GM23338 (cell line): ENCODE measurements at places on chromosomes 16 and 17. TPM values are rescaled to one million over a fixed set of nuclear protein-coding genes. Genes with fewer than 3 reads are reported as not detected.

GRCh38 chr17:27425991-27426390 is 30.3 kb upstream of the KSR1 start:
- DNase-seq = no peak
- H3K27ac ChIP-seq = no peak overlapping the region
- no peak overlapping the region for H3K4me3 ChIP-seq
- no peaks in the 10 kb centered on the region for H3K27me3 ChIP-seq
- no peaks in the 10 kb centered on the region for H3K36me3 ChIP-seq

DNA sequence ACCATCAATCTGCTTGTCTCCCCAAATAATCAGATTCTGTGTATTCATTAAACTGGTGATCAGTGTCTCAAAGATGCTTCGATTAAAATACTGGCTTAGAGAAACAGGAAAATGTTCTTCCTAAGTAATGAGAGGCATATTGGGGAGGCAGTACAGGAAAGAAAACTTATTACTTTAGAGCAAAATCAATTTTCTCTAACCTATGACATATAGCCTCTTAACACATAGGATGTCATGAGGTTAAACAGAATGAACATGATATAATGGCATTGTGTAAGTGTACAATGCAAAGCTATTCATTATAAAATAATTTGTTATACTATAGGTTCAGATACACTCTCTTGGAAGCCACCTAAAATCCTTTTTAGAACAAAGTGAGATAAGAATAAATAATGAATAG is 819.3 kb downstream of the KCNJ2 start:
- peaks cover 17% of the 10 kb centered on the region for H3K36me3 ChIP-seq
- no peak for DNase-seq
- peak overlapping the region; percentile 70; the same call in 1 of the 2 replicates for H3K27ac ChIP-seq

DNA sequence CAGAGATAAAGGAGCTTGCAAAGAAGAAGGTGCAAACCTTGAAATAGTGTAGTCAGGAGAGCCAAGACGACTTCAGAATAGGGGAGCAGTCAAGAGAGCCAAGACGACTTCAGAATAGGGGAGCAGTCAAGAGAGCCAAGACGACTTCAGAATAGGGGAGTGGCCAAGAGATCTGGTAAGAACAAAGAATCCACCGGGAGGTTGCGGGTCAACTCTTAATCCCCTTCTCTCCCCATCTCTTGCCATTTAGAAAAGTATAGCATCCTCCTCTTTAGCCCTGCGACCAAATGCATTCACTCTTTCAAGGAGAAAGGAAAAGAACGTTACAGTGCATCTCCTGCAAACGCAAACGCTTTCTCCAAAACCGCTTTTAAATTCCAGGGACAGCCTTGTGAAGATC is 713 bp downstream of the KNOP1 start:
- no peaks in the 10 kb centered on the region for H3K27me3 ChIP-seq
- peaks cover 20% of the 10 kb centered on the region for H3K36me3 ChIP-seq
- peaks cover 25% of the 10 kb centered on the region for H3K4me1 ChIP-seq
- peak overlapping the region; percentile 99 for H3K27ac ChIP-seq
- H3K4me3 ChIP-seq = peak overlapping the region; percentile 100

DNA sequence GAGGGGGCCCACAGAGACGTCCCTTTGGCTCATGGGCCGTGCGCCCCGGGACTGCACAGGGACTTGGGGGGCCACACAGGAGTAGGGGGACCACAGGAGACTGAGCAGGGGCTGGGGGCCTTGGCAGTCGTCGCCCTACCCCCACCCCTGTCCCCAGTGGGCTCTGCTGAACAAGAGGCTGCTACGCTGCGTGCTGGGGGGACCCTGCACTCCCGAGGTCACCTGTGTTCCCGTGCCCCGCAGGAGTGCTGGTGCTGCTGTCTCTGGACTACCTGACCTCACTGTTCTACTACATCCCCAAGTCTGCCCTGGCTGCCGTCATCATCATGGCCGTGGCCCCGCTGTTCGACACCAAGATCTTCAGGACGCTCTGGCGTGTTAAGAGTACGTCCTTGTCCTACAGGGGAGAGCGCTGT is 14.4 kb upstream of the RNF213 start:
- H3K27me3 ChIP-seq = no peaks in the 10 kb centered on the region
- DNase-seq = no peak
- no peaks in the 10 kb centered on the region; the same call in 1 of the 2 replicates for H3K36me3 ChIP-seq
- H3K27ac ChIP-seq = no peak overlapping the region
- no peak overlapping the region for H3K4me3 ChIP-seq

- peaks cover 9% of the 10 kb centered on the region; the same call in 1 of the 2 replicates for H3K4me1 ChIP-seq
- H3K27me3 ChIP-seq = peaks cover 79% of the 10 kb centered on the region
- peak within 1 kb of the TSS; percentile 77 for H3K4me3 ChIP-seq
- no peaks in the 10 kb centered on the region for H3K36me3 ChIP-seq
- H3K27ac ChIP-seq = no peak within 1 kb of the TSS
- peak; percentile 84 for DNase-seq
Observed at GRCh38 chr16:67150833-67151396, at the start of gene B3GNT9. TSS of gene B3GNT9 (minus strand) at chr16:67150998. CDS start at chr16:67150485, 513 bp downstream.

DNA sequence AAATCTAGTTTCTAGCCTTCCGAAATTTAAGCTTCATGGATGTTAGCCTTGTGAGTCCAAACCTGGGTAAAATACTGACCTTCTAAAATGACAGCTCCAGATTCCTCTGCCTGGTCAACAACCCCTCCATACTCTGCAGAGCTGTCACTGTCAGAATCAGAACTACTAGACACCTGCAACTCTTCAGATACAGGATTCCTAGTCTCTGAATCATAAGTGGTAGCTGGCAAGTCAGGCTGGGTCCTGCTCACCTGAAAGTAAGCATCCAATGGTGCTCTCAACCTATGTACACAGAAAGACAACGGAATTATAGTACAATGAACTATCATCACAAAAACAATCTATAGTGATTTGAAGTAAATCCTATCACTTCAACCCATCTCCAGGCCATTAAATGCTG is 14.8 kb downstream of the RFWD3 start:
- H3K27ac ChIP-seq = no peak overlapping the region
- H3K27me3 ChIP-seq = no peaks in the 10 kb centered on the region
- no peak for DNase-seq

GRCh38 chr16:86964796-86965241 is 352.4 kb downstream of the C16orf95 start:
- H3K36me3 ChIP-seq = no peaks in the 10 kb centered on the region
- DNase-seq = no peak
- no peak overlapping the region for H3K4me3 ChIP-seq
- H3K27ac ChIP-seq = no peak overlapping the region

- no peak overlapping the region for H3K27ac ChIP-seq
- H3K4me3 ChIP-seq = no peak overlapping the region
- H3K36me3 ChIP-seq = no peaks in the 10 kb centered on the region
- peaks cover 27% of the 10 kb centered on the region for H3K4me1 ChIP-seq
- H3K27me3 ChIP-seq = no peaks in the 10 kb centered on the region
- DNase-seq = no peak
Observed at GRCh38 chr17:76270127-76270592, 5.0 kb downstream of the UBALD2 start.

GRCh38 chr16:12225806-12226465 is 249.4 kb downstream of the SNX29 start:
- DNase-seq = no peak
- H3K4me3 ChIP-seq = no peak overlapping the region
- peaks cover 9% of the 10 kb centered on the region for H3K4me1 ChIP-seq
- H3K36me3 ChIP-seq = no peaks in the 10 kb centered on the region

DNA sequence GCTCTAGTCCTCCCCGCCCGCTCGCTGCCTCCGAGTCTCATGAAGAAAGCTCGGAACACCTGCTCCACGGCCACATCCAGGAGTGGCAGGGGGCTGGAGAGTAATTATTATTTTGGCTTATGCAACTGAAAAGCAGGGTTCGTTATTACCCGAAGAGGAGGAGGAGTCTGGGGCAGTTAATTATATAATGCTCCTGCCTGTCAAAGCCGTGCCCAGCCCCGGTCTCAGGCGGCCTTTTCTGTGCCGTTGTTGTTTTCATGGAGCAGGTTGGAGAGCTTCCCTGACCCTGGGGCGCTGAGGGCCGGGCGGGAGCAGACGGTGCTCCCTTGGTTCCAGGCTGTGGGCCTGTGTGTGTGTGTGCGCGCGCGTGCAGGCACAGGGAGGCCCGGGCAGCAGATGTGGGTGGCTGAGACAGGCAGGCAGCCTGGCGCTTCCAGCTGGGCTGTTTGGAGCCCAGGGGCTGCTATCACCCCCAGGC is 2.4 kb downstream of the JPH3 start:
- no peak for DNase-seq
- H3K4me3 ChIP-seq = peak overlapping the region; percentile 97
- H3K4me1 ChIP-seq = peaks cover 16% of the 10 kb centered on the region
- no peak overlapping the region for H3K27ac ChIP-seq
- H3K27me3 ChIP-seq = peaks cover 6% of the 10 kb centered on the region; the same call in 1 of the 2 replicates
- H3K36me3 ChIP-seq = no peaks in the 10 kb centered on the region

DNA sequence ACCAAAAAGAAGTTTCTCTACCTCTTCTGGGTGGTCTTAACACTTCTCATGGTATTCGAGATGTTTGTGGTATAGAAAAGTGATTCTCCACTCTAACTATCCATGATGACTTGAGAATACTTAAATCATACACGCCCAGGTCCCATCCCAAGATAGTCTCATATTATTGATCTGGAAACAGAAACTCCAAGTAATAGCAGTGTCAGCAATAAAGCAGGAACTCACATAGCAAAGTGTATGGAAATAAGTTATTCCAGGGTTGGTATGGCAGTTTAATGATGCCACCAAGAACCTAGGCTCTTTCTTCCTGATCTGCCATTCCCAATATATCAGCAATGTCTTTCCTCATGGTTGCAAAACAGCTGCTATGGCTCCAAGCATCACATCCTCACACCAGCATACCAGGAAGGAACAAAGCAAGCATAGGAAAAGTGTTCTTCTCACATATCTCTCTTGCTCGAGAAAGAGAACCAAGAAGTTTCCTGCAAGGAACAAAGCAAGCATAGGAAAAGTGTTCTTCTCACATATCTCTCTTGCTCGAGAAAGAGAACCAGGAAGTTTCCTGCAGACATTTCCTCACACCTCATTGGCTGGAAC is 23.6 kb upstream of the TOX3 start:
- H3K4me1 ChIP-seq = peaks cover 3% of the 10 kb centered on the region; the same call in 1 of the 2 replicates
- no peak for DNase-seq
- H3K27ac ChIP-seq = no peak overlapping the region
- no peaks in the 10 kb centered on the region for H3K27me3 ChIP-seq

GRCh38 chr17:32783602-32784001 is 93.3 kb downstream of the MYO1D start:
- no peaks in the 10 kb centered on the region for H3K36me3 ChIP-seq
- H3K27ac ChIP-seq = no peak overlapping the region
- peak; percentile 84 for DNase-seq

DNA sequence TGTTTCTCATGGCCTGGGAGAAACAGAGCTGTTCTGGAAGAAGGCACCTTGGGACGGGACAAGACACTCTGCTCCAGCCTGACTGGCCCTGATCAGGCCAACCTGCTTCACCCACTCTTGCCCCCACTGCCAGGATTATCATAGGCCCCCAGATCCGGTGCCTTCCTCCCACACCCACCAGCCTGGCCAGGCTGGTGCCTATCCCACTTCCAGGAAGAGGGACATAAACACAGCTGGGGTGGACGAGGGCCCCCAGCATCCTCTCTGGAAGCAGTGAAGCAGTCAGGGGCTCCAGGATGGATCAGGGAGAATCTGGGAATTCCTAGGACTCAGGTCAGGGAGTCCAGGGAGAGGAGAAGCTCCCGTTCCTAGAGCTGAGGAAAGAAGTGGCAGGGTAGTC is 16.9 kb upstream of the ITGA3 start:
- peaks cover 1% of the 10 kb centered on the region; the same call in 1 of the 2 replicates for H3K4me1 ChIP-seq
- no peak overlapping the region for H3K4me3 ChIP-seq
- H3K36me3 ChIP-seq = no peaks in the 10 kb centered on the region
- DNase-seq = no peak
- H3K27me3 ChIP-seq = no peaks in the 10 kb centered on the region
- H3K27ac ChIP-seq = no peak overlapping the region

- no peak overlapping the region for H3K27ac ChIP-seq
- H3K4me3 ChIP-seq = no peak overlapping the region
- H3K27me3 ChIP-seq = no peaks in the 10 kb centered on the region
Observed at GRCh38 chr17:561116-561515, 153.5 kb downstream of the VPS53 start.

DNA sequence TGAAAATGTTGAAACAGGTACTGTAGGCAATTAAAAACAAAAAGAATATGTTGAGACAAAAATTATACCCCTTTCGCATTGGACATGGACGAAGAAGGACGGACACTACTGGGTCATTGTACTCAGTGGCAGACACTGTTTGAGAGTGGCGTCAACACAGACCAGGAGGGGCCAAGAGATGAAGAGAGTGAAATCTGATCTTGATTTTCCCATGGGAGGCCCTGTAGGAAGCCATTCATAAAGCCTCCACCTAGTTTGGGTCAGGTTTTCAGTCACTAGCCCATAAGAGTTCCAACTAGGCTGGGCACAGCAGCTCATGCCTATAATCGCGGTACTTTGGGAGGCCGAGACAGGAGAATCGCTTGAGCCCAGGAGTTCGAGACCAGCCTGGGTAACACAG is 23.6 kb upstream of the SMURF2 start:
- no peak overlapping the region for H3K27ac ChIP-seq
- H3K4me3 ChIP-seq = no peak overlapping the region
- no peaks in the 10 kb centered on the region for H3K4me1 ChIP-seq
- H3K27me3 ChIP-seq = no peaks in the 10 kb centered on the region
- DNase-seq = no peak
- H3K36me3 ChIP-seq = no peaks in the 10 kb centered on the region

DNA sequence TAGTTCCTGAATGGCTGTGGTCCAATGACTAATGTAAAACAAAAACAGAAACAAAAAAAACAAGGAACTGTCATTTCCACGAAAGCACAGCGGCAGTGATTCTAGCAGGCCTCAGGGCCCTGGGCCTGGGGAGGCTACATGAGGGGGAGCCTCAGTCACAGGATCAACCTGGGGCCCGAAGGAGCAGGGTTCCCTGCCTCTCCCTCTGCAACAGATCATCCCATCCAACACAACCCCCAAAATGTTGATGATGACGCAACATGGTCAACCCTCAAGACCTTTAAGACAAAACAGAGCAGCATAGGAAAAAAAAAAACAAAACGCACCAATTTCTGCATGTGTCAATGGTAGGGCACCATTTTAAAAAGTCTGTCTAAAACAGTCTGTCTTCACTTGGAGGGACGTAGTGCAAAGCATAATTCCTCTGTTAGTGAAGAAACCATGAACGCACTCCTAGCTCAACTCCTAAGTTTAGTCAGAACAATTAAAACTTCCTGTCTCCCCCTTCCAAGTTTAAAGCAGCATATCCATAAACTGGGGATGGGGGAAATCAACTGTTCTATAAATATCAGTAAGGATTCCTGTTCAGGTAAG is 32.3 kb downstream of the AXIN2 start:
- H3K27me3 ChIP-seq = no peaks in the 10 kb centered on the region
- H3K4me1 ChIP-seq = peaks cover 21% of the 10 kb centered on the region
- peak overlapping the region; percentile 84; the same call in 1 of the 2 replicates for H3K27ac ChIP-seq
- DNase-seq = no peak
- H3K36me3 ChIP-seq = peaks cover 17% of the 10 kb centered on the region

Gene CCL4
- total RNA-seq = not detected in 2 replicates

Gene P2RX1
- total RNA-seq = 0.19 and 2.2 TPM in 2 replicates

Gene NATD1
- total RNA-seq = 8.1 and 8.7 TPM in 2 replicates

Gene SOCS1
- total RNA-seq = 79.2 and 84.7 TPM in 2 replicates

Gene PIMREG
- 137 and 144 TPM in 2 replicates for total RNA-seq

Gene SLFN11
- 0.04 TPM in 1 of 2 replicates, not detected in the other for total RNA-seq

Gene TEX14
- 0.78 and 0.80 TPM in 2 replicates for total RNA-seq
